ENCODE measurements at places on chromosomes 7 and 10. TPM values are rescaled to one million over a fixed set of nuclear protein-coding genes. Genes with fewer than 3 reads are reported as not detected.

SP4 gene
- 5.1 TPM for total RNA-seq

ADK gene
- 63.2 TPM for total RNA-seq

AP3M1 gene
- 44.1 TPM for total RNA-seq

DNA sequence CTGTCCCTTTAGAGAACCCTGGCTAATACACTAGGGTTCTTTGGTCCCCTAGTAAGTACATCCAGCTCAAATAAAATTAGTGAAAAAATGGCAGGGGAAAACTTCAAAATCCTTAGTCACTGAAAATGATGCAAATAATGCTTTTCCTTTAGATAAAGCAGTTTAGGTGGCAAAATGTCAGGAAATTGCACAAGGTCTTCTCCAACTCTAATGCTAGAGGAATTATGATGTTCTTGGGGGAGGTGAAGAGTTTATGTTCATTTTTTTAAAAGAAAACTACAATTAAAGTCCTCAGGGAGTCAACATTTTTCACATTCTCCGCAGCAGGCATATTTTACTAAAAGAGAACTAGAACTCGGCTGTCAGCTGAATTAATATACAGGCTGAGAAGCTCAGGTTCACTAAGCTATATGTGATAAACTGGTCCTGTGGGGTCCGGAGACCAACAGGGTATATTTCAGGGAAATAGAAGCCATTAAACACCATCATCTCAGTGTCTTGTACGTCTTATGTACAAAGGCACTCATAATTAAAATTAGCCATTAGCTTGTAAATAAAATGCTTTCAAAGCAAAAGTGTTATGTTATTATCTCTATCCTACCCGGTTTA is 1164.7 kb upstream of the AUTS2 start:
- DNase-seq = no peak

GRCh38 chr7:138699661-138700060 is 1.5 kb downstream of the SVOPL start:
- DNase-seq = no peak

GRCh38 chr10:96374639-96374984 is 15.8 kb upstream of the OPALIN start:
- DNase-seq = no peak

GRCh38 chr10:58588673-58589265 is 76.1 kb downstream of the BICC1 start:
- DNase-seq = no peak
